Spinal cord (tissue), 10 donors: ENCODE measurements at places on chromosomes 2 and 18.

- no peak overlapping the region for H3K4me3 ChIP-seq
- no peaks in the 10 kb centered on the region for H3K4me1 ChIP-seq
- H3K36me3 ChIP-seq = no peaks in the 10 kb centered on the region
- no peak overlapping the region for H3K27ac ChIP-seq
- DNase-seq = no peak
Observed at GRCh38 chr2:159553727-159554126, 62.6 kb downstream of the BAZ2B start.

GRCh38 chr18:58051765-58052460 is 7.9 kb downstream of the NEDD4L start:
- no peaks in the 10 kb centered on the region for H3K27me3 ChIP-seq
- H3K4me3 ChIP-seq = no peak overlapping the region
- peak; percentile 69 for DNase-seq
- no peak overlapping the region for H3K27ac ChIP-seq
- H3K36me3 ChIP-seq = no peaks in the 10 kb centered on the region

DNA sequence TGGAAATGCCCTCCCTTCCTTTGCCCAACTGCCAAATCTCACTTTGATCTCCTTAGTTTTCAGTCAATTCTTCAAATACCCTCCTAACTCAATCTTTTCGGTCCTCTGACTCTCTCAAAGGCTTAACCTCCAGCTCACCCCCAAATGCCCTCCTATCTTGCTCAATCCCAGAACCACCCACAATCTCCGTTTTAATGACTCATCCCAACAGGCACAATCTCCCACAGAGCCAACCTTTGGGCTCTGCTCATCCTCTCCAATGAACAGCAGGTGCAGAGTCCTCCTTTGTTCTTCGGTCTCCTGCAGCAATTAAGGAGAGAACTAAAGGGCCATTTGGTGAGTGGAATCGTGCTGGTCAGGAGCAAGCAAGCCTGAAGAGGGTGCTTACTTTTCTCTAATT is 366.1 kb upstream of the CRIM1 start:
- no peak for DNase-seq
- no peaks in the 10 kb centered on the region for H3K36me3 ChIP-seq
- H3K27me3 ChIP-seq = no peaks in the 10 kb centered on the region
- no peak overlapping the region for H3K4me3 ChIP-seq
- H3K27ac ChIP-seq = no peak overlapping the region
- H3K4me1 ChIP-seq = no peaks in the 10 kb centered on the region

GRCh38 chr18:43662657-43663056 is 385.4 kb upstream of the SYT4 start:
- H3K4me1 ChIP-seq = no peaks in the 10 kb centered on the region
- no peaks in the 10 kb centered on the region for H3K36me3 ChIP-seq
- H3K27ac ChIP-seq = no peak overlapping the region
- no peak overlapping the region for H3K4me3 ChIP-seq
- H3K27me3 ChIP-seq = no peaks in the 10 kb centered on the region
- no peak for DNase-seq
